Cerebellar cortex (tissue), 1 donor: ENCODE measurements at places on chromosomes 1 and 21.

- peak; percentile 20 for DNase-seq
Measured at GRCh38 chr1:82775406-82776000, 974.8 kb downstream of the ADGRL2 start.

GRCh38 chr21:35119501-35120047, 70.5 kb upstream of the RUNX1 start:
- no peak for DNase-seq

DNA sequence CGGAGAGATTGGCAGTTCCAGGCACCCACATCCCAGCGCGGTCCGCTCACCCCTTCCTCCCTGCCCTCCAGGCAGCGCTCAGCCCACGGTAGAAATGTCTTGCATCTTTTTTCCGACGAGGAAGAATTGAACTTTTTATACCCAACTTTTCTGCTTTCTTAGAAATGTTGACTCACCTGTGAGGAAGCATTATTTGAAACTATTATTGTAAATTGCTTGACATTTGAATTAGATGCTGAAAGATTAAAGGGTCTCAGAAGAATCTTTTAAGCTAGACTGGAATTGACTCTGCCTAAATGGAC, 912 bp upstream of the SIPA1L2 start:
- DNase-seq, result no peak

GRCh38 chr1:73789965-73790364, 408.0 kb downstream of the LRRIQ3 start:
- no peak for DNase-seq

- no peak for DNase-seq
Measured at GRCh38 chr1:28716336-28716735, 20.4 kb upstream of the YTHDF2 start.

GRCh38 chr1:52238887-52239707, 97.2 kb downstream of the ZFYVE9 start:
- DNase-seq, result no peak

GRCh38 chr1:233443040-233443760, 115.7 kb downstream of the MAP3K21 start:
- DNase-seq, result peak; percentile 70

- DNase-seq, result no peak
Measured at GRCh38 chr1:93766451-93766850, 84.8 kb upstream of the BCAR3 start.

DNA sequence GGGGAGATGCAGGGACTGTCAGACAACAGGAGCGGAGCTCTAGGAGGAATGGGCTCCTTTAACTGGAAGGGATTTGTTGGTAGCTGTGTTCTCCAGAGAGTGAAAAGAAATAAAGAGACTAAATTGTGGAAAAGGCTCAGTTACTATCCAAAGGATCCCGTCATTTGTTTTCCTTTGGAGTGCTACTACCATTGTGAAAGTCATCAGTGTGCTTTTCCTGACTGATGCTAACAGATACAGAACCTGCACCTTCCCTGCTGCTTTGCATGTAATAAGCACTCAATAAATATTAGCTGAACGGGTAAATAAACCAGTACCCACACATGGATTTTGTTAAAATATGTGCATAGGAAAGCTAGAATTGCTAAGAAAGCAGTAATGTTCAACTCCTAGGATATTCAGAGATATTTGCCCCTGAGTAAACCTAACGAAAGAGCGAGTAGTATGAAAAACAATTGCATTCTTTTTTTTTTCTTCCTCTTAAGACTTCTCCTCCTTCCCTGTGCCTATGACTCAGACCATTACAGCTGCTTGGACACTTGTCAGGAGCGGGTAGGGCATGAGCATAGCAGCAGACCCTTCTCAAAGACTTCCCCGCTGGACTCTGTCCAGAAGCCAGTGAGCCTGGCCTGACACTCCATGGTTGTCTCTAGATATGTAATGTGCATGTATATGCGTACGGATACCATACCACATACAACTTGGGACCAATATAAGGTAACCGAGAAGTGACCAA, 41.7 kb downstream of the PTGFRN start:
- DNase-seq, result no peak

GRCh38 chr1:43883321-43883720, 50.3 kb upstream of the ARTN start:
- DNase-seq, result peak; percentile 46

DNA sequence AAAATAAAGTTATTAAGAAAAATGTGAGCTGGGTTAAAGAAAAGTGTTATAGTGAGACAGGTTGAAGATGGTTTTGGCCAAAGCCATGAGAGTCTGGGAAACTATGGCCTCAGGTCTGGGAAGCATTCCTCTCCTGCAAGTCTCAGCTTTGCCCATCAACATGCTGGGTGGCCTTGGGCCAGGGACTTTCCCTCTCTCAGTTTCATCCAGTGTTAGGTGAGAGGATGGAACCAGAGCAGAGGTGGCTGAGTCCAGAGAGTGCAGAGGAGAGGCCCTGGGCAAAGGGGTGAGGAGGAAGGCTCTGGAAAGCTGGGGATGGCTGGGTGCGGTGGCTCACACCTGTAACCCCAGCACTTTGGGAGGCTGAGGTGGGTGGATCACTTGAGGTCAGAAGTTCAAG, 10.5 kb downstream of the PADI2 start:
- DNase-seq, result no peak

DNA sequence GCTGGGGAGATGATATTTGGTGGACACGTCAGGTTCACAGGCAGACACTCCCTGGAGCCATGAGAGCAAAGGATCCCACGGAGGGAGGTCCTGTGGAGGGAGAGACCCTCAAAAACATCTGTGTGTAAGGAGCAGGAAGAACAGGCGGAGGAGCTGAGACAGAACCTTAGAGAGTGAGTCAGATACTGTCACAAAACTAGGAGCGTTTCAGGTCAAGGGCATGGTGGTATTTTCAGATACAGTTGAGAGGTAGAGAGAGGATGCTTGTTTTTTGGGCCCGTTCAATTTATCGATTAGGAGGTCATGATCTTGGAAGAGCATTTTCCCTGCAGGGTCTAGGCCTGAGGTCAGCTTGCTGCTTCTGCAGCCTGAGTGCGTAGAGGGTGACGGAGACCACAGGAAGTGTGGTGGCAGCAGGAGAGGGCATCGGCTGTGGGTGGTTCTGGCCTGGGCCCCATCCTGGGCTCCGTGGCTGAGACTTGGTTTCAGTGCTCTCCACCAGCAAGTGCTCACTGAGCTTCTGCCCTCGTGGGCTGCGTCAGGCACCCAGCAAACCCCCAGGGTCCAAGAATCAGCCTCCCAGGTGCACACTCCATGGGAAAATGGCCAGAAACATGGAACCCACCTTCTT, 39.9 kb downstream of the SPSB1 start:
- DNase-seq, result no peak

DNA sequence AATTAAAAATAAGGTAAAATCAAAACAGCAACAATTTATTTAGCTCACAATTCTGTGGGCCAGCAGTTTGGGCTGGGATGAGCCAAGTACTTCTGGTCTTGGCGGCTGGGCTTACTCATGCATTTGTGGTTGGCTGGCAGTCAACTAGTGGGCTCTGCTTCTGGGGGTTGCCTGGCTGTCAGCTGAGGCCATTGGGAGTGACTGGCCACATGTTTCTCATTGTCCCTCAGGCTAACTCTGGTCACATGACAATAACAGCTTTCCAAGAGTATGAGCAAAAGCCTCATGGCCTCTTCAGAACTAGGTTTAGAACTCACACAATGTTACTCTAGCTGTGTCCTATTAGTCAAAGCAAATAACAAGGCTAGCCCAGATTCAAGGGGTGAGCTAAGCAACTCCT, 15.6 kb upstream of the CHIA start:
- DNase-seq, result no peak

GRCh38 chr1:199287647-199288046, 648.8 kb downstream of the PTPRC start:
- no peak for DNase-seq

- DNase-seq, result no peak
Measured at GRCh38 chr1:59574085-59574484, 240.7 kb upstream of the HOOK1 start.
